ENCODE measurements at places on chromosomes 12 and 14.

- DNase-seq = no peak
These were observed 137.6 kb downstream of the KTN1 start for GRCh38 chr14:55717621-55718020.

- DNase-seq = peak; percentile 57
These were observed at the start of gene DEGS2 for GRCh38 chr14:100159094-100159864. DEGS2 (minus strand) TSS chr14:100159645; CDS start chr14:100159587, 58 bp downstream.

- DNase-seq = no peak
These were observed 227.7 kb downstream of the SLC16A7 start for GRCh38 chr12:59823567-59823966.

DNA sequence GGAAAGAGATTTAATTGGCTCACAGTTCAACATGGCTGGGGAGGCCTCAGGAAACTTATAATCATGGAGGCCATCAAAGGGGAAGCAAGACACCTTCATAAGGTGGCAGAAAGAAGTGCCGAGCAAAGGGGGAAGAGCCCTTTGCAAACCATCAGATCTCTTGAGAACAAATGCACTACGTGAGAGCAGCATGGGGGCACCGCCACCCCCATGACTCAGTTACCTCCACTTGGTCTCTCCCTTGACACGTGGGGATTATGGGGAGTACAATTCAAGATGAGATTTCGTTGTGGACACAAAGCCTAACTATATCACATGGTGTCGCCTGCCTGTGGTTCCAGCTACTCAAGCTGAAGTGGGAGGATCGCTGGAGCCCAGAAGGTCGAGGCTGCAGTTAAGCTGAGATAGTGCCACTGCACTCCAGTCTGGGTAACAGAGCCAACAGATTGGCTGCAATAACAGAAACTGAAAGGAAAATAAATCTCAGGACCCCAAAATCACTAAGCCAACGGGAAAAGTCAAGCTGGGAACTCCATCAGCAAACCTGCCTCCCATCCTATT lies 10.0 kb upstream of the CDCA4 start:
- DNase-seq = no peak

DNA sequence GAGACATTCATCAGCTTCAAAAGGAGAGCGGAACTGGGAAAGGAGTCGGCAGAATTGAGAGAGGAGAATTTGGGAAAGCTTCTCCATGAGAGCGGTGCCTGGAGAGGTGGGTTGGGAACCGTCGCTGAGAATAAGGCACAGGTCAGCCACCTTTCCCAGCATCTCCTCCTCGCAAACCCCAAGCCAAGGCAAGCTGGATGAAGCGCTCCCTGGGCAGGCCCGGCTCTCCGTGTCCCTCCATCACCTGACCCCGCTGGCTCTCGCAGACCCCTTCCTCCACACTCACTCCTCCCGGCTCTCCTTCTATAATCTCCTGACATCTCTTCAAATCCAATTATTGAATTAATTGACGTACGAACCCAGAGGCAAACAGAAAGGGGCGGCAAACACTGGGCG lies 18.9 kb upstream of the ATP5MC2 start:
- no peak for DNase-seq

- DNase-seq = no peak
These were observed 172.1 kb downstream of the GXYLT1 start for GRCh38 chr12:41972598-41972997.

DNA sequence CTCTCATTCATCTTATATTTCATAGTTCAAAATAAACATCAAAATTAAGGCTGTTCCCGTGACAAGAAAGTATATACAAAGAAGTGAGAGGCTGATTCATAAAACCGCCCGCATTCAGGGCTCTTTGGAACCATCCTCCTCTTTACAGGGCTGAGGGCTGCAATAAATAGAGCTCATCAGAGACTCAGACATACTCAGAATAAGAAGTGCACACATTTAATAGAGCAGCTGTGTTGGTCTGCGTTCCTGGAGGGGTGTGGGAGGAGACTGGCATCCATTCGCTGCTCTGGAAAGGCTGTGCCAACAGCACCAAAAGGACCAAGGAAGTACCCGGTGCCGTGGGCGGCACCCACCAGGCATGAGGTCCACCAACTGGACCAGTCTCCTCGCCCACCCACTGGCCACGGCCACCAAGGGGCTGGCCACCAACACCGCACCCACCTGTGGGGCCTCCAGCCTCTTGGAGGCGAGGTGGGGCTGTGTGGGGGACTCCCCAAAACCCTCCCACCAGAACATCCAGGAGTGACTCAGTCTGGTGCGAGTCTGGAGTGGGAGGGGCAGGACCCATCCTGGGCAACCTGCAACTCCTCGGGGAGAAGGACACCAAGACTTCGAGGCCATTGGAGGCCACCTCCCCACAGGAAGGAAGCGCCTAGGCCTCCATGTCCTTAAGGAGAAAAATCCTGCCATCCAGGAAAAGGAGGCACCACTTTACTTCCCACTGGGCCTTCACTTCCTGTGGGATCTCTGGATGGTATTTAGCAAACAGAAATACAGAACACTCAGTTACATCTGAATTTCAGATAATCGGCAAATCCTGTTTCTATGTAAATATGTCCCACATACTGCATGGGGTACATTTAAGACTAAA lies 32.7 kb downstream of the VCPKMT start:
- DNase-seq = peak; percentile 66

GRCh38 chr14:49679271-49679670 lies 8.7 kb downstream of the POLE2 start:
- DNase-seq = no peak

- no peak for DNase-seq
These were observed 36.8 kb downstream of the VDR start for GRCh38 chr12:47868041-47868440.

- DNase-seq = no peak
These were observed 15.1 kb downstream of the CHD8 start for GRCh38 chr14:21440859-21441258.

GRCh38 chr12:123067654-123068053 lies 83.2 kb downstream of the PITPNM2 start:
- no peak for DNase-seq

DNA sequence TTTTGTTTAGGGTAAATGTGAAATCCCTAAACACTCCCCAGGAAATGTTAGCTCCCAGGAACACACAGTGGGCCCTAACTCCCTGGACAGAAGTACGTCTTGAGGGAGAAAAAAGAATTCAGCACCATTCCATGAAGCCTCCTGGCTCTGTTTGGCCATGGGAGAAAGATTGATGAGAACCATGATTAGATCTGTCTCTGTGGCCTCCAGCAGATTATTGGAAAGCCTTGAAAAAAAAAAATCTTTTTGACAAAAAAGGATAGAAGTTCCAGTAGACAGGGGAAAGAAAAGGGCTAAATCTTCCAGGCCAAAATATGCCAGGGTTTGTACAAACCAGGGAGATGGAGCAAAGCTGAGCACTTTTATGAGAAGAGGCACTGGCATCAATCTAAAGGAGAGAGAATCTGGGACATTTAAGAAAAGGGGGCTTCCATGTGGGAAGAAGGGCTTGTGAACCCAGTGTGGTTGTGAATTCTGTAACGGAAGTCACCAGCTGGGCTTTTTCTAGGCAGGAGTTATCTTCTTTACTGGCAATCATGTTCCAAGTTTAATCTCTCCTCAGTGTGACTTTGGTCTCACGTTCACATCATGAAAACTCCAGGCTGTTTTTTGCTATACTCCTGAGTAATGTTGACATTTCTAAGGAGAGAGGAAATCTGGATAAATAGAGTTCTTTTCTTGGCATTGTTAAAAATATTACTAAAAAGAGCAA lies 426.7 kb downstream of the RAD51B start:
- DNase-seq = no peak

DNA sequence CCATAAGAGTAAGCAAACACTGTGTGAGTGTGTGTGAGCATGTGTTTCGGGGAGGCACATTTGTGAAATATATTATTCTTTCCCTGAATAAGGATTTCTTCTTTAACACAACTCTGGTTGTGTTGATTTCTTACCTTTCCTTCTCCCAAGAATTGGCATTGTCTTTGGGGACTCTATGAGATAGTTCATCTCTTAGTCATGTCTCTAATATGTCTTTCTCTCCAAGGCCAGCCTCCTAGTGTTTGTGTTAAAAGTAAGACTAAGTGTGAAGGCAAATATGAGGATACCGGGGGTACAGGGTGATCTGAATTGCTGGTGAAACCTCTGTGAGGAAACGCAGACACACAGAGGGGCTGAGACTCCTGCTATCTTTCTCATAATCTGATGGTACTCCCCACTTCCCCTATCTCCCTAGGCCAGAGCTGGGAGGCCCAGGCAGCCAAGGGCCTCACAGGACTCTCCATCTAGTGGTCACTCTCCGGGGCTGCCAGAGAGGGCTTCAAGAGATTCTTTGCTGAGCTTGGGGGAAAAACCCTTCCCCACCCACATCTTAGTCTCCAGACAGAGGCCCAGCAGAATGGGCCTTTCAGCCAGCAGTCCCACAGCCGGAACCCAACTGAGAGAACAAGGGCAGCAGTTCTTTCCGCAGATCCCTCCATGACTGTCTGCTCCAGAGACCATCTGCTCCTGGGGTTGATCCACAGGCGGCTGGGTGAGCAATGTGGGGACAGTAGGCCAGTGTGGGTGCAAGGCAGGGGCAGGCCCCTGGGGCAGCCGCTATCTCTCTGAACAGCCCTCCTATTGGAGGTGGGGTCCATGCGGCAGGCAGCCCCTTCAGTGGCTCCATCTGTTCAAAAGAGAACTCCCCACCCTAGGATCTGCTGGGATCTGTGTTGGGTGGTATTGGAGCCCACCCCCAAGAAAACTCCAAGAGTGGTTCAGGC lies 5.8 kb upstream of the HOXC12 start:
- no peak for DNase-seq

GRCh38 chr14:51211149-51211548 lies 28.9 kb upstream of the TMX1 start:
- DNase-seq = no peak

DNA sequence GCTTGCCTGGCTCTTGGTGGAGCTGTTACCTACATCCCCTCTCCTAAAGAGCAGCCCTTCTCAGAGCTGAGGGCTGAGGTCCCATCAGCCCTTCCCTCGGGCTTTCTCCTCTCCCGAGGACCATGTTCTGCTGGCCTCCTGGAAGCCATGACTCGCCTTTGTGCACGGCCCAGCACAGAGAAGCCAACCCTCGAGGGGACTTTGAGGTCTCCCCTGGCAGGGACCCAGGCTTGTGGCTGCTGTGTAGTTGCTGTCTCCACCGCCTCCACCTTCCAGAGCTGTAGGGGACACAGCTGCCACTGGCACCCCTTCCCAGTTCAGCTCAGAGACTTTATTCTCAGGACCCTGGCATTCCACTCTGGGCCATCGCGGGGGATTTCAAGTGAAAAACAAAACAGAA lies 22.9 kb upstream of the CCND2 start:
- no peak for DNase-seq

DNA sequence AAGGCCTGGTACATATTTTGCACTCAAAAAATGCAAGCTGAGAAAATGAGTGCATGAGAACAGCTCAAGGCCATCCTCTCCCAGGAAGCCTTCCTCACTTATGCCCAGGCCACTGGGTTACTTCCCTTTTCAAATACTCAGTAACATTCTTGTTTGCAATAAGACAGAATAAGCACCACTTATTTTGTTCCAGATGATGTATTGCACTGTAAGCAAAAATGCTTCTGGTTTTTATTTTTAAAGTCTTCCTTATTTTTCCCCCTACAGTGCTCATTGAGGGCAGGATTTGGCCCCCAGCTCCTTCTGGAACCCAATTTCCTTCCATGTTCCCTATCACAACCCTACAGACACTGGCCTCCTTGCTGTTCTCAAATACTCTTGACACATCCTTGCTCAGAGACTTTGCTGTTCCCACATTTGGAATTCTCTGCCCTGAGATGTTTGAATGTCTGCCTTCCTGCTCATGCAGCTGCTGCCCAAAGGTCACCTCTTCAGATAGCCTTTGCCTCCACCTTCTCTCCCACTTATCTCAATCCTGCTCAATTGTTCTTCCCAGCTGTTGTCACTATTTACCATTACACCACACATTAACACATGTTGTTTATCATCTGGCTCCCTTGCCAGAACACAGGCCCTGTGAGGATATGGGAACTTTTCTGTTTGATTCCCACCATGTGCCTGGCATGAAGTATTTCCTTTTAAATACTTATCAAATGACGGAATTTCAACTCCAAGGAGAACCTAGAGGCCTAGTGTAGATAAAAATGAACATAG lies 49.9 kb downstream of the IFNG start:
- no peak for DNase-seq

GRCh38 chr12:108822497-108823205 lies 34.7 kb downstream of the SSH1 start:
- DNase-seq = no peak

DNA sequence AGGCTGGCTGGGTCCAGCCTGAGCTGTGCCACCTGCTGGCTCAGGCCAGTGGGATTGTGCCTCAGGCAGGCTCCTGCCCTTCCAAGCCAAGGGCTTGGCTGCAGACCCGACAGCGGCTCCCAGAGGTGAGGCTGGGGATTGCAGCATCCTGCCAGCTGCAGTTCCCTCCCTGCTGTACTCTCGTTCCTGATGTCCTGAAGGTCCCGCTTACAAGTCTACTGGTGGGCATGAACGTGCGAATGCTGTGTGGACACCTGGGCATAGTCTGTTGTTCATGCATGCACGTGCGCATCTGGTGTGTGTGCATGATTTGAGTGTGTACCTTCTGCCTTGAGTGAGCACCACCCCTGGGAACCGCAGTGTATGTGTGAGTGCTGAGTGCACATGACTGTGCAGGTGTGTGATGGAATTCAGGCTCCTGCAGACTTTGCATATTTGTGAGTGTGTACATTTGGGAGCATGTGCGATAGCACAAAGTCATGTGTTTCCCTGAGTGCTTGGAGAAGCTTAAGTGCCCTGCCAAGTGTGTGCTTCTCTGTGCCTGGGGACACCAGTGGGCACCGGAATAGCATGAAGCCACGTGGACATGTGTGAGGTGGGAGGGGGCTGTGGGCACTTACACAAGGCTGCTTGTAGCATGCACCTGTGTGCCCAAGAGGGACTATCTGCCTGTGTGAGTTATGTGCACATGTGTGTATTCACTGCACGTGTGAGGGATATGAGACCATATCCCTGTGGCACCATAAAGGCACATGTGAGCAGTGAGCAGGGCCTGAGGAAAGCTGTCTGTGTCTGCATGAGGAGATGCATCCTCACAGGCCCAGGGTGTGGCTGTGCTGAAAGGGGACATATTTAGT lies 19.3 kb upstream of the KRT7 start:
- peak; percentile 51 for DNase-seq

DNA sequence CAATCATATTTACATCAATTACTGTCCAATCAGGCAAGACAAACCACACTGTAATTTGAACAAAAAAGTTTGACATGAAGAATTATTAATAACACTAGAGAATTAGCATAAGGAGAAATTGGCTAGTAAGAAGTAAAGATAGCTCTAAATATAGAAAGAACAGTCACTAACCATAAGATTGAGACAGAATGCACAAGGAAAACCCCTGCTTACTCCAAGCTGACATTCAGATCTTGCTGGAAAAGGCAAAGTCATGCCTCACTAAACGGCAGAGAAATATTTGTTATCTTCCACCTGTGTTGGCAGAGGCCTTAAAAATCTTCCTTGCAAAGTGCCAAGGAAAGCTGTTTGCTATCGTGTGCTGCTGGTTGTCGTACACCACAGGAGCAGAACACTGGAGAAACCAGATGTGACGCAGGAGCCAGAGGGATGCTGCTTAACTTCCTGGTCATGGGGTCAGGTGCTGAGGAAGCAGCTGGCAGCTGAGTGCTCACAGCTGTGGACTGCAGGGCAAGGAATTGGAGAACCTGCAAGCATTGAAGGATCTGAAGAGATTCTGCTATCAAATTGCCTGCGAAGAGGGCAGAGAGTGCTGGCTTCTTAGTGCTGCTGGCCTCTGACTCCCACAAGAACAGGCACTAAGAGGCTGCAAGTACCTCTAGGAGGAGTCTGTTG lies 1323.3 kb downstream of the LRFN5 start:
- no peak for DNase-seq

All from CD4-positive, alpha-beta T cell treated with Interleukin-17A for 1 hour (primary cell).